ENCODE measurements at places on chromosomes 3 and 15.

DNA sequence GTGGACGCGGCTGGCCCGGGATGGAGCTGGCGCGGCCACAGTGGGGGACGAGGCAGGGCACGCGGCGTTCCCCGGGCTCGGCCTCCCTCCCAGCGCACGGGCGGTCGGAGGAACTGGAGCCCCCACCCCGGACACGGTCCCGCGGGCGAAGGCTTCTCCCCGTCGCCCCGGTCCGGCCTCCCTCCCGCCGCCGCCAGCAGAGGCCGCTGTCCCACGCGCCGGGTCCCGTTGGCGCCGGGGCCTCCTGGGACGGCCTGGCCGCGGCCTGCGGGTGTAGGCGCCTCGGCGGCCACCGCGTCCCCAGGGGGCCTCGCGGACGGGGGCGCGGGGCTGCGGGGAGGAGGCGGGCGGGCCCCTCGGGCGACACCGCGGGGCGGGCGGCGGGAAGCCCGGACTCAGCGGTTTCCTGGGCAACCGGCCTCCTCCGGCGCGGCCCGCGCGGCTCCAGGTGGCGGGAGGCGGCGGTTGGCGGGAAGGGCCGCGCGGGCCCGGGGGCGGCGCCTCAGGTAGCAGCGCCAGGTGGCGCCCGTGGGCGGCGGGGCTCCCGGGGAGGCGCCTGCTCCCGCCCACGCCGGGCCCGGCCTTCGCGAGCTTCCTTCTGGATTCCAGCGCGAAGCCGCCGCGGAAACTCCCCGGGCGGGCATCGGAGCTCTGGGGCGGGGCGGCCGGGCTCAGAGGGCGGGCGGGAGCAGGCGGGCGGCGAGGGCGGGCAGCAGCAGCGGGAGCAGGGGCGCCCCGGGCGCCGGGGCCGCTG lies 26.7 kb downstream of the MELTF start:
- peak; percentile 26 for DNase-seq

DNA sequence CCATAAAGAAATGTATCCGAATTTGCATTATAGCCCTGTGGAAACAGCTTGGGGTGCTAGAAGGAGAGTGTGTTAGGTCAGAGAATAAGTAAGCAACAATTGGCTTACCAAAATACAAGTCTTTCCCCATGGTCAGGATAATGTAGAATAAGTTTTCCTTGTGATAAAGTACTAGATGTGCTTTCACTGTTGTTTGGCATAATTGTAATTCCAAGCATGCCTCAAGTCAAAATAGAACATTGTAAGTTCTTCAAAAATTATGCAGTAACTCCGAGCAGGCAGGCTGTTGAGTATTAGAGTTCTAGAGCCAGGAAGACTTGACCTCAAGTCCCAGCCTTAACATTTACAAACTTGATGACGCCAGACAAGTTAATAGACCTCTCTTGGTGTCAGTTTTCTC lies 242.0 kb downstream of the TUSC7 start:
- DNase-seq = no peak

GRCh38 chr15:42621386-42621785 lies 46.0 kb downstream of the STARD9 start:
- DNase-seq = no peak

DNA sequence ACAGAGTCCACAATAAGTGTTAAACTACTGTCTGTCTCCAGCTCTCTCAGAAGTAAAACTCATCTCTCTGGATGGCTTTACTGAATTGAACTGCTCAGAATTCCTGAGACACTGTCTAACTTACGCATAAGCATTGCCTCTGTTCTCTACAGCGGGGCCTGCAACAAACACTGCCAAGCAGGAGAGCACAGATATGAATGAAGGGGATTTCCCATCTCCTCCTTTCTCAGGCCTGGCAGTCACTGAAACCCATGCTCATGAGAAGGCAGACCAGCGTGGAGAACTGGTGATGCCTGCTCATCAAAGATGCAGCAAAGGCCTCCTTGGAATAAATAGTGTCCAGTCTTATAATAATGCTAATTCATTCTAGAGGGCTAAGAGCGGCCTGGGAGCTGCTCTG lies 10.3 kb downstream of the RASGRP1 start:
- peak; percentile 15 for DNase-seq

DNA sequence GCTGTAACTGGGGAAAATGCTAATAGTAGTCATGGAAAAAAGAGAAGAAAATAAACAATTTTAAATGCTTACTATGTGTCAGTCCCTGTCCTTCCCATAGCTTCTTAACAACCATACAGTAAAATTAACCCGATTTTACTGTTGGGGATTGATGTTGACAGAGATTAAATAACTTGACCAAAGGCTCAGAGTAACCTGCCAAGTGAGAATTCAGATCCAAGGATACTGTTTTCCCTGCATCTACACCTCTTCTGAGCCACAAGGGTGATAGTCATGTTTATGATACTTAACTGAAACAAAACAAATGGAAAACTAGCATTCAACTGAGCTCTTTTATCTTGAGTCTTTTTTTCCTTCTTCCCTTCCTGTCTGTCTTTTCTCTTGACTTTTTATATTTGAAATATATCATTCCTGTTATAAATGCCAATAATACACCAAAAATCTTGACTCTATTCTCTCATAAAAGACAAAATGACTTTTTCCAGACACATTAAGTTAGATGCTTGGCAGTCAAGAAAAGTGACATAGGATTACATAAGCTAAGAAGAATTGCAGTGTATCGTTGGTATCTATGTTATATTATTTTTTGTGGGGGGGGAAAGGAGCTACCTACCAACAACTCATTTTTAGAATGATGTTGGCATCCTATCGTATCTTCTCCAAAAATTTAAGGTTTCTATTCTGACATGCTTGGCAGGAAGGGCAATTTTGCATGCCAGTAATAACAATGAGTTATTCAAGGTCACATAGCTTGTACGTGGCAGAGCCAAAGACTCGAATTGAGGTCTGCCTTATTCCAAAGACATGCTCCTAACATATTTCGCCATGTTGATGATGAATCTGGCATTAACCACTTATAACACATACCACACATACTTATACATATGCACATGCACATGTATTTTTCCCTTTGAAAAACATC lies 306.6 kb upstream of the KCNH8 start:
- no peak for DNase-seq

GRCh38 chr15:92266796-92267685 lies 126.6 kb upstream of the ST8SIA2 start:
- no peak for DNase-seq

GRCh38 chr3:177679568-177680471 lies 482.5 kb upstream of the TBL1XR1 start:
- no peak for DNase-seq

DNA sequence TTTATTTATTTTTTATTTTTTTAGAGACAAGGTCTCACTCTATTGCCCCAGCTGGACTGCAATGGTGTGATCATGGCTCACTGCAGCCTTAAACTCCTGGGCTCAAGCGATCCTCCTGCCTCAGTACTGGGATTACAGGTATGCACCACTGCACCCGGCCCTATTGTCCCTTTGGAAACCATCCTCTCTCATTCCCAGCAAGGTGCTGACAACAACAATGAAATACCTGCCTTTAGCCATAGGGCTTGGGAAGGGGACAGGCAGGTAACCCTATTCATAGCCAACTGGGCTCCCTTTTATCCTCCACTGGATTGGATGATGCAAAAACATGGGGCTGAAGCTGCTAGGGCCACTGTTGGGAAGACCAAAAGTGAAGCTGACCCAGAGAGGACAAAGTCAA lies 43.1 kb downstream of the SCAP start:
- no peak for DNase-seq

DNA sequence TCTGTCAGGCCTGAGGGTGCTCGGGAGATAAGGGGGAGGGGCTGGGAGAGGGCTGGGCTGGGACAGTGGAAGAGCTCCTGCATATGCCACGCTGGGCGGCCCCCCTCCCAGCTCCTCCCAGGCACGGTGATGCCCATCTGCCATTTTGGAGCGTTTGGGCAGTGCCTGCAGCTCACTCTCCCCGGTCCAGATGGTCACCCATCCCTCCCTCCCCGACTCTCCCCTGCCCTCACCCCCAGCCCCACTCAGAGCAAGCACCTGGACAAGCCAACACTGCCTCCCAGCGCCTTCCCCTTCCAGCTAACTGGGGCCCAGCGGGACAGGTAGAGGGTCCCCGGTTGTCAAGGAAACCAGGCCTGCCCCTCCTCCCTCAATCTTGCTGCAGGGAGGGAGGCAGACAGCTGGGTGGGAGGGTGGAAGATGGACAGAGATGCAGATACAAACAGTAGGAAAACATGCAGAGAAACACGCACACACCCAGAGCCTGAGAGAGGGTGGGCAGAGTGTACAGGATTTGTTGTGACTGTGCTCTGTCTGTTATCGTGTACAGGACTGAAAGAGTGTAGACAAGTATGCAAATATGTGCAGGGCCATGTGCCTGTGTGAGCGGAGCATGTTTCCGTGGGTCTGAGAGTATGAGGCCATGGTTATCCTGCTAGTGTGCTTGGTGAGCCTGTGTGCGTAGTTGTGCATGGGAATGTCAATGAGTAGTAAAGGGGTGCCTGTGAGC lies 17.5 kb upstream of the CORO2B start:
- DNase-seq = no peak

DNA sequence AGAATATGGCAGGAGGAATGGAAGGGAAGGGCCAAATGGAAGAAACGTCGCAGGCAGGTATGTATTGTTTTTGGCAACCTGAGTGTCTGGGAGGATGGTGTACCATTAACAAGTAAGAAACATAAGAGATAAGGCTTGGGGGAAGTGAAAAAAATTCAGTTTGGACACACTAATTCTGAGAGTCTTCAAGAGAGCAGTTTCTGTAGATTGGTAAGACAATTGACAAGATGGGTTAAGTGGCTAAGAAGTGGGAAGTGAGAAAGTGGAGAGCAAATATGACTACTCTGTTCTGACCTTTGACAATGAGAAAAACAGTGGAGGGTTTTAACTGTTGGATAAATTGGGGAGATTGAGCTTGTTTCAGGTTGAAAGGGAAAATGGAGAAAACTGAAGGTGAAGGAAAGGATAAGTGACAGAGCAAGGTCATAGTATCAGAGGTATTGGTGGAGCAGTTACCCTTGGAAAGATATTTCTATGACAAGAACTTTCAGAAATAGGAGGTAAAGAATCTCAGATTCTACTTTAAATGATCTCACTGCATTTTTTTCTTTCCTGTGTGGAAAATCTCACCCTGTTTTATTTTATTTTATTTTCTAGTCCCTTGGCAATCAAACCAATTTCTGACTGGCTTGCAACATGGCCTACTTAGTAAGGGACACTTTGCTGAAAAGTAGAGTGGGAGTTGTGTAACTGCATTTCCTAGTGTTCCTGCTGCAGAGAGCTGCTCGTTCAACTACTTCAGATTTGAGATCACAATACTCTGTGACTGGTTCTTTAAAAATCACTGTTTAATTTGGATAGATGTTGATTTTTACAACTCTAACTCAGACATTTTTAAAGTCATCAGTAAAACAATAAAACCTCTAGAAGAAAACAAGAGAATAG lies 23.1 kb upstream of the GABPB1 start:
- DNase-seq = no peak

- DNase-seq = no peak
Observed at GRCh38 chr15:62301993-62302675, 137.0 kb upstream of the C2CD4B start.

- no peak for DNase-seq
Observed at GRCh38 chr3:195224980-195225580, 45.9 kb downstream of the XXYLT1 start.

GRCh38 chr15:69524296-69524695 lies 71.7 kb downstream of the RPLP1 start:
- no peak for DNase-seq

DNA sequence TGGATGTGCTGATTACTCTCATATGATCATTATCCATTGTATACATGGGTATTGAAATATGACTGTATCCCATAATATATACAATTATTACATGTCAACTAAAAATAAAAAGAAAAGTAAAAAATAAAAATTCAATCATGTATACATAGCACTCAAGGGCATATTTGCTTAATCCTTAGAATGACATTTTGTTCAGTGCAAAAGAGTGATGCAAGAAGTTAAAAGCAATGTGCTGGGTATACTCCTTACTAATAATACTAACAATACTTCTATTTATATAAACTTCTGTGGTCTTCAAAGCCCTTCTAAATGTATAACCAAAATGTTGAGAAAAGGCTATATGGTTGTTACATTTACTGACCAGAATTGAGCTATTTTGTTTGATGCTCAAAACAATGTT lies 23.2 kb upstream of the TM4SF1 start:
- no peak for DNase-seq

DNA sequence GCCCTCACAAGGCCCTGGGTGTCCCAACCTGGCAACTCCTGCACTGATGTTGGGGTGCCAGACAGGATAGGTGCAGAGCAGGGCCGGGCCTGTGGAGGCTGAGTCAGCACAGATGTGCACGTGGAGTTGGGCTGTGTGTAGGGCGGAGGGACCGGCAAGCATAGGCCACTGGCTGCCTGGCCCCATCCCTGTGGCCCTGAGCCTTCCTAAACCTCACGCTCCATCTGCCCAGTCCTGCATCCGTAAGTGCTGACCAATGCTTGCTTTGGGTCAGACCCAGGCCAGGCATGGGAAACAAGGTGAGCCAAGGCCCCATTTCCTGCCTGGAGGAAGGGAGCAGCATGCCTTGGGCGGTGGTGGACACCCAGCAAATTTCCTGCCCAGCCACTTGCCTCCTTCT lies 5.8 kb upstream of the IQSEC1 start:
- DNase-seq = no peak

DNA sequence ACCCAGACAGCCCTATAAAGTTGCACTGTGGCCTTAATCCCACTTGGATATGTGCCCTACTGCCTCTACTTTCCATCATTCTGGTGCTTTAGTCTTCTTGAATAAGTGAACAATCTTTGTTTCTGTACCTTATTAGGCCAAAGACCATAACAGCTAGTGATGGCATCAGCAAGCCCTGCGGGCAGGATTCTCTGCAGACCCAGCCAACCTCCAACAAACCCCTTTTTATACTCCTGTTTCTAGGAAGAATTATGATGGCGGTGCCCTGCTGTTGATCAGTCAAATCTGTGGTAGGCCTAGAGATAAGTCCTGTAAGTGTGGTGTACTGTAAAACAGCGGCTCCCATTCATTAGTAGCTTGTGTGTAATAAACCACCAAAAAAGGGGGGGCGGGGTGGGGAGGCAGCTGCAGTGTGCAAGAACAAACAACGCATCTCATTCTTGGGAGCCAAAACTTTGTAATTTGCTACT lies 40.5 kb downstream of the SOX2 start:
- DNase-seq = peak; percentile 38

- DNase-seq = no peak
Observed at GRCh38 chr3:171225708-171226107, 199.2 kb upstream of the SLC2A2 start.

GRCh38 chr15:101578443-101578894 lies 73.7 kb downstream of the TM2D3 start:
- peak; percentile 21 for DNase-seq

DNA sequence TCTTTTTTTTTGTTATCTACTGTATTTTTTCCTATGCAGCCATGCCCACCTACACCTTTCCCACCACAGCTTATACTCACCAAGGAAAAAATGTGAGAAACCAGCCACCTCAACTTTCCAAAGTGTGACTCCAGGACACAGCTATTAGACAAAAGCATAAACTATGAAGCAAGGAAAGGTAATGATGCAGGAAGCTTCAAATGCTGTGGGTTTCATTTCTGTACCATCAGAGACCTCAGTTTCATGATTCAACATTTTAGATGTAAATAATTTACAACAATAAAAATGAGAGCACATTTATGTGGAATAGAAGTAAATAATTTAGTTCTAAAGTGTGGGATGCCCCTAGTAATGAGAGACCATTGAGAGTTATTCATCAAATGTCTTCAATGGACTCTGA lies 115.1 kb downstream of the CDIN1 start:
- no peak for DNase-seq

All from amygdala (tissue), 56 donors.